ENCODE measurements at places on chromosomes 4 and X.
A peak's percentile ranks its signal among the peaks of the same experiment; 100 is the strongest.

DNA sequence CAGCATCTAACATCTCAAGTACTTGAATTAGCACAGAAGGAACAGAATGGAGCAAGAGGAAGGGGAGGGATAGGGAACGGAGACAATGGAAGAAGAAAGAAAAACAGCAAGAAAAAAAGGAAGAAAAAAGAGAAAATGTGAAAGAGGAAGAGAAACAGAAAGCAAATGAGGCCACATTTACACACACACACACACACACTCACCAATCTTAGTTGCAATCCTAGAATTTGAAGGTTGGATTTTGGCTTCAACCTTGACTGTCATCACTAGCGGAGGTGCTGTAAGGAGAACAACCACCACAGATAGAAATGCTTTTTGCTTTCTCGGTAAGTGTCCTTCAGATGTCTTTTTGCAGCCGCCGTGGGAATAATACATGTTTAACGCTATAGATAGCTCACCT is 327.1 kb upstream of the NWD2 start:
- DNase-seq: no peak

GRCh38 chrX:31266203-31267076 is 194.6 kb upstream of the FTHL17 start:
- DNase-seq: no peak

DNA sequence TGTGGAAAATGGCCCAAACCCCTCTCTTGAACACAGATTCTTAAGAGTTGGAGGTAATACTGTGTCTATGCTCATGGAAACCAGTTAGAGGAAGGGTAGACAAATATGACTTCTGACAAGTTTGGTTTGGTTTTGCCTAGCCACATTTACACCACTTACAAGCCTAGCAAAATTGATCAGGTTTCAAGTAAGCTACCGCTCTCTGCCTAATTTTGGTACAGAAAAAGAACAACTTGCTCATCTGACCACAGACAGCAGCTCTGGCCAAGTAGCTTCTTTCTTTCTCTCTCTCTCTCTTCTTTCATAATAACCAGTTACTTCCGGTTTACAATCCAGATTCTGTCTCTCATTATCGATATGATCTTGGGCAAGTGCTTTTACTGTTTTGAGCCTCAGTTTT is 260.0 kb downstream of the GLUD2 start:
- DNase-seq: no peak

- no peak for DNase-seq
These were observed 39.9 kb upstream of the MXD4 start for GRCh38 chr4:2301806-2302205.

- DNase-seq: no peak
These were observed 15.5 kb upstream of the EDA2R start for GRCh38 chrX:66654411-66654810.

DNA sequence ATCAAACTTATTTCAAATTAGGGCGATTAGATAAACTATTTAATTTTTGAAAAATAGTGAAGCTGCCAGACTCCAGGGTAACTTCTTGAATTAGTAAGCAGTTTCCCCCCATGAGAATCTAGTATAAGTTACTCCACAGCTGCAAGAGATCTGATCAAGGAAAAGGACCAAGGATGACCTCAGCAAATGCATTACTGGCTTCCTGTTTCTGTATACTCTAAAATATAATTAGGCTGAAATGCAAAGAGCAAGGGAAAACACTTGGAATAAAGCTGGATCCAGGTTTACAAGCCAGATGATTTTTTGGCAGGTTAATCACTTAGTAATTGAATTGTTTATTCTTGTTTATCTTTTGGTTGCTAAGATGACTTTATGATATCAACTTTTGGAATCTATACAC is 13.4 kb upstream of the P2RY10 start:
- no peak for DNase-seq

- DNase-seq: no peak
These were observed 10.7 kb upstream of the TMEM164 start for GRCh38 chrX:109992203-109992602.

DNA sequence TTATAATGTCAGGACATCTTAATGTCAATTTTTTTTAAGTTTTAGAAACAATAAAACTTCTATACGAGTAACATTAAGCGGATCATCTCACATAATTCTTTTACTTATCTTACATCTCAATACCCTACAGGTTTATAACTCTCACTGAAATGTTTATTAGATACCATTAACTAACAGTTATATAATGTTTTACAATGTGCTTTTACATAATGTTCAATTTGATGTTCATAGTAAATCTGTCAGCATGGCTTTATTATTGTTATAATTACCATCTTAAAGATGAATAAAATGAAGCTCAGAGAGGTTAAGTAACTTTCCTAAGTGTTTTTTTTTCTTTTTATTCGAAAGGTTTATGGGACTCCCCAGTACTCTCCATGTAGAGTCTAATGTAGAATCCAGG is 33.9 kb upstream of the WDFY3 start:
- DNase-seq: no peak

DNA sequence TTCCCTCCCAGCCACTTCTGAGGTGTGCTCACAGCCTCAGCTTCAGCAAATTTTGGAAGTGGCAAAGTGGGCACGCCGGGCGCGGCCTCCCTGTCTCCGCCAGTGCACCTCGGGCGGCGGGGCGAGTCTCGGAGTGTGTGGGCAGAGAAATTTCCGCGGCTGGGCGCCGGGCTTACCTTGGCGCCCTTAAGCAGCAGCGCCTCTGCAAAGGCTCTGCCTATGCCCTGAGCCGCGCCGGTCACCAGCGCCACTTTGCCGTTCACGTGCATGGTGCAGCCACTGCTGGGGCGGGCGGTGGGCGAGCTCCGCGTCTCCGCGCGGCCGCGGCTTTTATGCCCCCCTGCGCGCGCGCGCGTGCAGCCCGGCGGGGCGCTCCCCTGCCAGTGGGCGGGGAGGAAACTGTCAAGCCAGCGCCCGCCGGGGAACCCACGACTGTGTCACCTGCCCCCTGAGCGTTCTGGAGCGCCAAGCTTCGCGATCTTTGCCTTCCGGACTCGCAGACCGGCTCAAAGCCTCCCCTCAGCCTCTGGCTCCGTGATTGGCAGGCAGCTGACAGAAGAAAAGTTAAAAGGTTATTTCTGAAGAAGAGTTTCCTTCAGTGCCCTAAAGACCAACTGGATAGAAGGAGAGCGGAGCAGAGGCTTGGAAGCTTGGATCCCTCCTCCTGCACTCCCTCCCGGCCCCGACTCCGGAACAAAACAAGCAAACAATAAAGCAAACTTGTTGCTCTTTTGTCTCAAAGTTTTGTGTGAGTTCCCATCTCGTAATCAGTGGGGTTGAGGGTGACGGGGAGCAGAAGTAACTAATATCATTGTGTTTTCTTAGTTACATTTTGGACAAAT is at the start of gene HPGD:
Gene HPGD, minus strand, starts transcription at position 306 of the 842 bp plus-strand sequence. Its CDS starts 37 bp downstream, at position 269.
- DNase-seq: peak; percentile 33

DNA sequence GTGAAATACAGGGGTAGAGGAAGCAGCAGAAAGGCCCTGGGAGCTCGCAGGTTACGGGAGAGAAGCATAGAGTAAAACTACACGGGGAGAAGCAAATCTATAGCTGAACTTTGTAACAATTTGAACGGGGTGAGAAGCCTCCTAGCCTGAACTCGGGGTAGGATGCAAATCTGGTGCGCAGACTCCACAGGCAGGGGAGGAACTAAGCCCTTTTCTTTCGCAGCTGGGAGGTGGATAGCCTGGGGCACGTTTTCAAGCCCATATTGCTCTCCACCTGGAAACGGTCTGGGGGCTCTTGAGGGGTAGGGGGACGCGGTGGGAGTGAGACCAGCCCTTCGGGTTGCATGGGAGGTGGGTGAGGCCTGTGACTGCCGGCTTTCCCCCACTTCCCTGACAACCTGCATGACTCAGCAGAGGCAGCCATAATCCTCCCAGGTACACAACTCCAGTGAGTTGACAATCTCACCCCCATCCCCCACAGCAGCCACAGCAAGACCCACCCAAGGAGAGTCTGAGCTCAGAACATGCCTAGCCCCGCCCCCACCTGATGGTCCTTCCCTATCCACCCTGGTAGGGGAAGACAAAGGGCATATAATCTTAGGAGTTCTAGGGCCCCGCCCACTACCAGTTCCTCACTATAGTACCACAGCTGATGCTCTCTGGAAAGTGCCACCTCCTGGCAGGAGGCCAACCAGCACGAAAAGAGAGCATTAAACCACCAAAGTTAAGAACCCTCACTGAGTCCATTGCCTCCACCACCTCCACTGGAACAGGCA is 29.9 kb downstream of the SOWAHB start:
- peak; percentile 68 for DNase-seq

DNA sequence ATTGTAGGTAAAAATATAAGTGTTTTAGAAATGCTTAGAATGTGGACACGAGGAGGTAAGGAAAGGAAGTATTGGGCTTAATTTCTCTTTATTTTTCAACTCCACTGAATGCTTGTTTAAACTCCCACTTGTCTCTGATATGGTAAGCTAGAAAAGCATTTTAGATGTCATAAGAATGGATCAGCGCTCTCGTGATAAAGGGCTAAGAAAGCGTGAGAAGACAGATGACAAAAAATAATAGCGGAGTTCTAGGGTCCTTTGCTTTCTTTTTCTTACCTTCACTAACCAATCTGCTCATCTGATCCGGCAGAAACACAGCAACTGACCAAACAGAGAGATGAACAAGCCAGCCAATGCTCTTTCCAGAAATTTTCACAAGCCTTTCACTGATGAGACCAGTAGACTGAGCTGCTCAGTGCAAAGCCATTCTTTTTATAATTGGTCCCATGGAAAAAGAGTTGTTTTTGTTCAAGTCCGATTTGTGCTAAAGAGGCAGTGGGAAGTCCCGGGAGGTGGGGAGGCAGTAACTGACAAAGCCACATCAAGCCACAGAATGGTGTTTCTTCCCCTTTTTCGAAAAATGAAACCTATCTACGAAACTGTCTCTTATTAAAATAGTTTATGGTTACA is at the start of gene TASL:
Gene TASL, minus strand, starts transcription at position 405 of the 630 bp plus-strand sequence. CDS start 17,411 bp downstream, outside the sequence.
- no peak for DNase-seq

DNA sequence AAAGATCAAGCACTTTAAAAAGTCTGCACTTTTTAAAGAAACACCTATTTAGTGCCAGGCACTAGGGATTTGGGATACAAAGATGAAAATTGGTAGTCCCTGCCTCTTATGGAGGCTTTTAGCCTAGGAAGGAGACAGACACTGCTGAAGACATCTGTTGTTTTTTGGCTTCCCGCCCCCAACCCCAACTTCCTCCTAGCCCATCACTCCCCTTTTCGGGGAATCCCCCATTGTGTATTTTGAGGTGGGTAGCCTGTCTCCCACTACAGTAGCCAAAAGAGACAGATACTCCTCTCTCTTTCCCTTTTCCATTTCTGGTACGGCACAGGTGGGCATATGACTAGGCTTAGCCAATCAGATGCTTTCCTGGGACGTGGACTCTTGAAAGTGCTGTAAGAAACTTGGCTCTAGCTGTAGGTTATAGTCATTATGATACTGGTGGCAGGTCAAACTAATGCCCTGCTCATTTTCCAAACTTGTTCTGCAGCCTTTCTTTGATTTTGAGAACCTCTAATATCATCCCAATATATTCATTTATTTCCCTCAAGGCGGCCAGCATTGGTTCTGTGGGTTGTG is 194.6 kb upstream of the RBPJ start:
- DNase-seq: no peak

DNA sequence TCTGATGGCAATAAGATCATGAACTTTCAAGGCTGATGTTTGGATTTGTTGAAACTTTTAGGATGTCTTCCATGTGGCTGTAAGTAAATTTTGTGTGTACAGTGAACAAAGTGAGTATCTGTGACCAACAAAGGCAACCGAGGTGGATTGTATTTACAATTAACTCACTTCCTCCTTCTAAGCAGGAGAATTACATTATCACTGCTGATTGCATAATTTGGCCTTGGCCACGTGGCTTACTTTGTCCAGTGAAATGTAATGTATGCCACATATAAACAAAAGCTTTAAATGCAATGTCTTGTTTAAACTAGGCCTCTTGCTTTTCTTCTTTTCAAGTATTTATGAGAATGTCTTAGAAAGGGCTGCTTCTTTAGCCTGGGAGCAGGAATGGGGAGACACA is 66.3 kb upstream of the MAD2L1 start:
- no peak for DNase-seq

DNA sequence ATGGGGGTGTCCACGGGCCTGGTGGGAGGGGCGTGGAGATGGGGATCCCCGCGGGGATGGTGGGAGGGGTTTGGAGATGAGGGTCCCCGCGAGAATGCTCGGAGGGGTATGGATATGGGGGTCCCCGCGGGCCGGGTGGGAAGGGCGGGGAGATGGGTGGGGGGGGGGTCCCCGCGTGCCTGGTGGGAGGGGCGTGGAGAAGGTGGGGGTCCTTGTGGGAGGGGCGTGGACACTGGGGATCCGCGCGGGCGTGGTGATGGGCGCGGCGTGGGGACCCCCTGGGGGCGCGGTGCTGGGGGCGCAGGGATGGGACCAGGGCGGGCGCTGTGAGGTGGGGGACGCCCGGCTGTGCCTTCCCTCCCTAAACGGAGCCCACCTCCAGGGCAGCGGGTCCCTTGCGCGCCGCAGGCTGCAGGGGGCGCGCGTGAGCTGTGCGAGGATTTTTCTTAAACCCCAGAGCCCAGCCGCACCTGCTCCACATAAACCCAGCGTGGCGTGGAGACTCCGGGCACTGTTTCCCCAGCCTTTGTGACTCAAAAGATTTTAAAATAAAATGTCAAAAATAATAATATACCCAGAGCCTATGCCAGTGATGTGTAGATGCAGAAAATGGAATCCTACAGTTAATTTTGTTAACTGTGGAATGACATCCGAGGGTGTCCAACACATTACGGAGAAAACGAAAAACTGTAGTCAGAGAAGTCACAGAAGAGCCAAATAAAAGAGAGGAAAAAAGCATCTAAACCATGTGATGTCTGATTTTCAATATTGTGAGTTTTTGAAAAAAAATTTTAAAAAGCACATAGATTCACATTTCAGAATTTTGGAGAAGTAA is 1.5 kb upstream of the ASMTL start:
- DNase-seq: no peak

GRCh38 chr4:7515390-7515902 is 80.7 kb upstream of the PSAPL1 start:
- no peak for DNase-seq

DNA sequence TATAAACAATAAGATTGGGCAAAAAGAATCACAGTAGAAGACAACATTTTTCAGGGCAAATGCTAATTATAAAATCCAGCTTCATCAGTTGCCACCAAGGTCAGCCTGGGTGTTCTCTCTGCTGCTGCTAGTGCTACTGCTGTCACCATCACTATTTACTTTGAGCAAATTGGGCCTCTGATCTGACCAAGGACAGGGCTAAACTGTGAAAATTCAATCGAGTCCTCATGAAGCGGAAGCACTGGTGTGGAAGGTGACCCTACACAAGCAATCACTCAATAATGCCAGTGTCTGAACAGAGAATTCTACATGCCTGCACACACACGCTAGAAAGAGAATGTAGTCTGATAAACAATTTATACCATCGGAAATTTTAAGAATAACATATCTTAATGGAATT is 122.9 kb upstream of the TTC29 start:
- DNase-seq: no peak

- DNase-seq: no peak
These were observed 109.1 kb upstream of the SLC4A4 start for GRCh38 chr4:71229477-71230270.

- peak; percentile 95 for DNase-seq
These were observed 1.6 kb upstream of the LNX1 start for GRCh38 chr4:53592686-53593501.
